ENCODE measurements at places on chromosomes 7 and 10.

DNA sequence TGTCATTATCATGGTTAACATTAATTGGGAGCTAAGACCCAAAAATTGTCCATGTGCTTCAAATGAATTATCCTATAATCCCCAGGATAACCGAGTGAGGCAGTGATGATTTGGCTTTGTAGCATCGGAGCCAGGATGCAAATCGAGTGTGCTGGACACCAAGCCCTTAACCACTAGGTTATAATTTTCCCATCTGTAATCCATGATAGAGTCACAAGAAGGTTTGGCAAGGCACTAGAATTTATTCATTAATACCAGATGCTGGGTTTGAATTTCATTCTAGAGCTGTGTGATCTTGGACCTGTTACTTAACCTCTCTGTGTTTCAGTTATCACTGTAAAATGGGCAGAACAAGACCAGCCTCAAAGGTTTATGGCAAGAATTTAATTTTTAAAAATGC lies 21.0 kb upstream of the ITGB1 start:
- no peak for DNase-seq

GRCh38 chr7:45389073-45389872 lies 184.9 kb upstream of the ADCY1 start:
- DNase-seq: no peak

- DNase-seq: no peak
These were observed 199.2 kb downstream of the ADARB2 start for GRCh38 chr10:1538121-1538520.

- DNase-seq: no peak
These were observed 106.4 kb downstream of the BMPER start for GRCh38 chr7:34011696-34012095.

DNA sequence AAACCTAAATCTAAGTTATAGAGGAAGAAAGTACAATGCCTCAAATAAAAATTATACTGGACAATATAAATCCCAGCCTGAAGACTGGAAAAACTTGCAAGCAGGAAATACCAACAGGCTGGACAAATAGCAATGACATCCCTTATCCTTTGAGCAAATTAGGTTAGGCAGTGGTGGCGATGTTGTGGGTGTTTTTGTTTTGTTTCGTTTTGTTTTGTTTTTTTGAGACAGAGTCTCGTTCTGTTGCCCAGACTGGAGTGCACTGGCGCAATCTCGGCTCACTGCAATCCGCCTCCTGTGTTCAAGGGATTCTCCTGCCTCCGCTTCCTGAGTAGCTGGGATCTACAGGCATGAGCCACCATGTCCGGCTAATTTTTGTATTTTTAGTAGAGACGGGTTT lies 57.3 kb upstream of the TES start:
- DNase-seq: no peak

- no peak for DNase-seq
These were observed 846 bp downstream of the MRLN start for GRCh38 chr10:59752278-59752940.

DNA sequence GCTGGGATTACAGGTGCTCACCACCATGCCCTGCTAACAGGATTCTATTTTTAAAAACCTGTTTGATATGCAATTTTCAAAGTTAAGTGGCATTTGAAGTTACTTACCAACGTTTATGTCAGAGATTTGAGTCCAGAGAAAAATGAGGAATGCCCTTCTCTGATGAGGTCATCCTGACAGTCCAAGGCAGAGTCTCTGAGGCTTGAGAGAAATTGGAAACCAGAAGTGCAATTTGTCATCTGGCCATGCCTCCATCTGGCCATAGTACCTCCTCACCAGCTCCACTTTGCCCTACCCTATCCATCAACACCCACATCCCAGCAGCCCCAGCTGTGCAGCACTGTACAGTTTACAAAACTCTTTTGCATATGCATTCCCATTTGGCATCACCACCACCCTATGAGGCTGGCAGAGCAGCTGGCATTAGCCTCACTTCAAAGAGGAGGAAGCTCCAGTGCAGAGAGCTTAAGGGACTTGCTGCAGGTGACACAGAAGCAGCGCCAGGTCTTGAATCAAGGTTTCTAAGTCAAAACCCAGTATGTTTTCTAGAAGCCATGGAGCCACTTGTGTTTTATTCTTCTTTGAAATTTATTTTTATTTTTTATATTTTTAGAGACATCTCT lies 54.5 kb upstream of the PDZD8 start:
- no peak for DNase-seq

Measured in hematopoietic multipotent progenitor cell treated with erythropoietin and hydrocortisone succinate and interleukin-3 and kit ligand, for 6 days (in vitro differentiated cells).